ENCODE measurements at places on chromosomes 7 and 10.

DNA sequence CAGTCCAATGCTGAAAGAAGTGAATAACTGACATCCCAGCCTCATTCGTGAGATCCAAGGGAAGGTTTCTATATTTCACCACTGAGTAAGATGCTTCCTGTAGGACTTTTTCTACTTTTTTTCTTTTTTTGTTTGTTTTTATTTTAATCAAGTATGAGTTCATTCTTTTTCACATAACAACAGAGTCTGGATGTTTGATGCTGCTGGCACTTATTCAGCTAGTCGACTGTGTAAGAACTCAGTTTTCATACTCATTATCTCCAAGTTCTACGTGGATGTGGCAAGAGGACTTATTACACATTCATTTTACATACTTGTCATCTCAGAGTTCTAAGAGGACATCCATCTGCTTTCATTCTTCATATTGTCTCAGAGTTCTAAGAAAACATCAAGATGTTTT lies 86.9 kb downstream of the CPXM2 start:
- DNase-seq, result no peak

DNA sequence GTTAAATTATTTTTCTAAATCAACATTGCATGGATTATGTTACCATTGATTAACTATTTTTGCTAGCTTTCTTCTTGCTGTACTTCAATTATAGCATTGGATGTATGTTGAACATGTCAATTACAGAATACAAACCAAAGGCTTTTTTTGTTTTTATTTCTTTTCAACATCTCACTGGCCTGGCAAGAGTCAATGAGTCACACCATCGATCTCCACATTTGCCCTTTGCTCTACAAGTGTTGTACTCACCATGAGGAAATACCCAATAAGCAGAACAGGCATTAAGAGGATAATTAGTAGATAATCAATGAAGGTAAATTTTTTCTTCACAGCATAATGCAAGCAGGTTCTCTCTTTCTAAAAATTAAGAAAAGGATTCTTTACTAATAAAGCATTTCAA lies 23.3 kb downstream of the ANKRD22 start:
- no peak for DNase-seq

DNA sequence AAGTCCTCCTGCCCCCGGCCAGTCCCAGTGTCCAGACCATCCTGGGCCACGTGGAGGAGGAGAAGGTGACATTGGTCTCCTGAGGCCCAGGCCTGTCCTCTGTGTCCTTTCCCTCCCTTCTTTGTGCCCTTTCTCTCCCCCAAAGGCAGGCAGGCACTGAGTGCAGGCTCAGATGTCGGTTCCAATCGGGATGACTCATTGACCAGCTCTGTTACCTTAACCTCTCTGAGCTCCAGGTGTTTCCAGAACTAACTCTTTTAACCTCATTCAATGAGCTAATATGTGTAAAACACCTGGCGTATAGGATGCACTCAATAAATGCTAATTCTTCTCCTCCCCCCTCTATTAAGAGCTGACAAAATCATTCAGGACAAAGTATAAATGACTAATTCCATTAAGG lies 25.7 kb downstream of the MACROH2A2 start:
- no peak for DNase-seq

GRCh38 chr10:88960802-88961201 lies 8.2 kb upstream of the ACTA2 start:
- DNase-seq, result no peak

DNA sequence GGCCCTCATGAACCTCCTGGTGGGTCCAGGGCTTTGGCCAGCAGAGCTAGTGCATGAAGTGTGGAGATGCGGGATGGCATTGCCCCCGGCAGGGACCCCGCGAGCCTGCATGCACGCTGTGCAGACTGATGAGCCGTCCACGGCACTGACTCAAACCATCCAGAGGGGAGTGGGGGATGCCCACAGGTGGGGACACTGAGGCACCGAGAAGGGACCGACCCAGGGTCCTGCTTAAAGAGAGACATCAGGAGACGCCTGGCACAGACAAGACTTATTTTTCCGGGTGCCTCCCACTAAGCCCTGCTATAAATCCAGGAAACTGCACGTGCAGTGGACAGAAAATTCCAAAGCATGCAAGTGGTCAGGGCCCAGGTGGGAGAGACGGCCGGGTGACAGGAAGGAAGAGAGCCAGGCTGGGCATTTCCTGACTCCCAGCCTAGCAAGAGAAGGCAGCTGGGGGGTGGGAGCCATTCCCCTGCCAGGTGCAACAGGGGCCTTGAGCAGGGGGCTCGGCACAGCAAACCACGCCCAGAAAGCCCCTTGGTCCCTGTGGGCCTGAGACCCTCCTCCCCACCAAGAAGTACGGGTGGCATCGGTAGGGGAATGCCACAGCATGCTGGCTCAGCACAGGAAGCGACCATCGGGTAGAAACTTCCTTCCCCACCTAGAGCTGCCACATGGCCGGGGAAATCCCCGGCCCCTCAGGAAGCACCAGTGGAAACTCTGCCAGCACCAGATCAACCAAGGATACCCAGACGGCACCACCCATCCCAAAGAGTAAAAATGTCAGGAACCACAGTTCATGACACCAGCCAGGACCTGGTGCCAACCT lies 91.5 kb downstream of the FOXL3 start:
- DNase-seq, result no peak

DNA sequence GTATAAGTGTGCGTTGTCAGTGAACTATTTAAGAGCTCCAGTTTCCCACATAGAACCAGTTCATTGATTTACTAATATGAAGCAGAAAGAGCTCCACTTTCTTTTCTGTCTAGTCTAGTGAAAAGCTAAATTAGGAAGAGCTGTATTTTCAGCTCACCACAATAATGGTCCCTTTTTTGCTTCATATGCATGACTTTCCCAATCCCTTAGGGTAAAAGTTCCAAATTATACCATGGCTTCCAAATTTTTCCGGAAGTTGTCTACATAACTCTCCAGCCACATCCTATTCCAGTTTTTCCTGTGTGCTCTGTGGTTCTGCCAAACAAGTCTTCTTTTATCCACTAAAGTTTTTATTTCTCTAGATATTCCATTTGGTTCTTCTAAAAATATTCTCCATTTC lies 685.2 kb downstream of the REEP3 start:
- no peak for DNase-seq

DNA sequence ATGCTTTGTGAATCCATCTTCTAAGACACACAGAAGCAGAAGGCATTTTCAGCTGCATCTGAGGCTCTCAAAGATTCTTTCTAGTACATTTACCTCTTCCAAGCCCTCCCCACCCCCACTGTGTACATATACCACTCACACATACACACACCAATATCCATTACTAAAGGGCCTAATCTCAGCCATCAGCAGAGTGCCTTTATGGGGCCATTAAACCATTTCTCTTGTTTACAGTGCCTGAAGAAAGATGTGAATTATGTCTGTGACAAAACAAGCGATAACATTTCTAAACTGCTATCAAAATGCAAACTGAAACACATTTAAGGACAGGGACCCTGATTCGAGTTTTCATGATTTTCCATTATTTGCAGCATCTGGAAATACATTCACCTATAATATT lies 40.0 kb downstream of the ETV1 start:
- no peak for DNase-seq

GRCh38 chr10:8640878-8641277 lies 586.4 kb downstream of the GATA3 start:
- no peak for DNase-seq

- no peak for DNase-seq
Observed at GRCh38 chr7:87510411-87510875, 35.0 kb upstream of the ABCB4 start.

GRCh38 chr10:44854693-44855350 lies 56.3 kb upstream of the TMEM72 start:
- no peak for DNase-seq

DNA sequence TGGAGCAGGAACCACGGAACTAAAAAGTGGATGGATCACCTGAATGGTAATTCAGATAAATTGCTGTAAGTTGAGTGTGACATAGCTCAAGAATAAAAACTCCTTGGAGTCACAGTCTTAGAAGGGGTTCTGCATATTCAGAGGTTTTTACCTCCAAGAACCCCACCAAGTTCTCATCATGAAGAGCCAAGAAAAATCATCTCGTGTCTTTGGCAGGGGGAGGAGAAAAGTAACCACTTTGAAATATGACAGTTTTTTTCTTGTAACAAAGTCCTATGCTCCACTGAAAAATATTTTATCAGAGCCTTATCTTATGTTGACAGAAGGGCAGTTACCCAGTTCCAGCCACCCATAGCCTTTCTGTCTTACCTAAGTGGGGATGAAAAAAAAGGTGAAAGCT lies 38.2 kb upstream of the MBL2 start:
- no peak for DNase-seq

DNA sequence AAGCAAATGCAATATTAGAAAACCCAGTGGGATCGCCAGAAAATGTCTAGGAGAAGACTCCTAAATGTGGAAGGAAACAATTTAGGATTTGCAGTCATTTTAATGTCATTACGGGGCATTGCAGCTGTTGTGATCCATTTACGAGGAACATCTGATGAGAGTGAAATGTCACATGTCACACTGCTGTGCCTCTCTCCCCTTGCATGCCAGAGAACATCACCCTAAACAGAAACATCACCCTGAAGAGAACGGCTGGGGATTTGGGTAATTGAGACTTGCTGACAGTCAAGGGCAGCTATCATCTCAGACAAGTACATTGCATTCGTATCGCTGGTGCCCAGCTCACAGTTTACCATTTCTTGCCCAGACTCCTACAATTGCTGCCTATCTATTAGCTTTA lies 785.7 kb upstream of the POM121L12 start:
- no peak for DNase-seq

DNA sequence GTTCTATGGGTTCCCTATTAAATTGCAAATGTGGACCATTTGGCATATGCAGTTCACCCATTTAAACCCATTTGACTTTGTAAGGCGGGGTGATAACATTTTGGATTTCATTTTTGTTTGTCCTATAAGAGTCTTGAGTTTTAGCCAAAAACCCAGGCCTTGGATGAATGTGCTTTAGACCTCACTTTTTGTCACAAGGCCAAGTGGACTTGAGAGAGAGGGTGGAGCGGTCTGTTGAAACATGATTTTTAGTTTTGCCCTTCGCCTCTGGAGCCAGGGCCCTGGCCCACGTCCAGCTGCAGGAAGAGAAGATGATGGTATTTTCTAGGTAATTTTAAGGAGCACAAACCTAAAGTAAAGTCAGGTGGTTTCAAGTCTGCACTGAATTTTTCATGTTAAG lies 260.1 kb downstream of the SLC25A13 start:
- no peak for DNase-seq

DNA sequence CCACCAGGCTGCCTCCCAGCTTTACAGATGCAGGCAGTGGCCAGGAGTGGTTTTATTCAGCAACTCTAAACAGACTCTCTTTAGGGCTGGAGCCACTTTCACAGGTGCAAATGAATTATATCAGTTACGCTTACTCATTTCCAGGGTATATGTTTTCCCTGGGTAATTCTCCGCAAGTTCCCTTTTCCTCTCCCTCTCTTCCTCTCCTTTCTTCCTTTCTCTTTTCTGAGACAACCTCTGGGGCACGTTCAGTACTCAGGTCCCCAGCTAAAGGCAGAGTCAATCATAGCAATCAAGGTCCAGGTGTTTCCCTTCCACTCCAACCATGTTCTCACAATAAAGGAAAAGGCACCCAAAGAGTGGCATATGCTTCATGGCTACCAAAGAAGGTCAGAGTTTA lies 41.3 kb downstream of the PDLIM1 start:
- DNase-seq, result no peak

GRCh38 chr7:98202367-98203195 lies 8.7 kb upstream of the BHLHA15 start:
- peak; percentile 43 for DNase-seq

GRCh38 chr10:34890939-34891338 lies 75.8 kb upstream of the PARD3 start:
- no peak for DNase-seq

DNA sequence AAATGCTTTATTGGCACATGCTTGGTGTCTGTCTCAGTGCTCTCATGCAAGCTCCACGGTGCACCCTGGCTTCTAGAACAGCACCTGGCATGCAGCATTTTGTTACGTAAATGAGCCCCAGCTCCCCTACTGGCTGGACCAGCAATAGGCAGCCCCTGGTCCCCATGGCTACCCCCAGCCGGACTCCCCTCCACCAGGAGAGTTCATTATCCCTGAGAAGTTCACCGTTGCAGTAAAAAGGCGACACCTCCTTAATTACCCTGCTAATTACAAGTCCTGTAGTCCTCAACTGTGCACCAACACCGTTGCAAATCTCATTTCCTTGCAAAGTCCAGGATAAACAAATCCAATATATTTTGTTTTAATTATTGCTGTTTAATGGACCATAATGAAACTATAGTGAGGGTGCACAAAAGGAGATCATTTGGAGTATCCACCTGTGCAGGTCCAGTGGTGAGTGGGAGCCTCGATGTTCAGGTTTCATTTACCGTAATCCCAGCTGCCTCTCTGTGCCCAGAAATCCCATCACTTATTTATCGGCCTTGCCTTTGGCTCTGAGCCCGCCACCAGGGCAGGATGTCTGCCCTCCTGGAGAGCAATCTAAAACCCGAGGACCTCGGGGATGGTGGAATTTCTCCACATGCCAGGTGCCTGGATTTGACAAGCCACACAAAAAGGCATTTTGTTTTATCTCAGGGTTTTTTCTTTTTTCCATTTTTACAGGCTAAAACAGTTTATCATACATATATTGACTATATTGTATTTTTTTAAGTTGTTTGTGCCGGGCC lies 12.8 kb upstream of the DRGX start:
- no peak for DNase-seq

DNA sequence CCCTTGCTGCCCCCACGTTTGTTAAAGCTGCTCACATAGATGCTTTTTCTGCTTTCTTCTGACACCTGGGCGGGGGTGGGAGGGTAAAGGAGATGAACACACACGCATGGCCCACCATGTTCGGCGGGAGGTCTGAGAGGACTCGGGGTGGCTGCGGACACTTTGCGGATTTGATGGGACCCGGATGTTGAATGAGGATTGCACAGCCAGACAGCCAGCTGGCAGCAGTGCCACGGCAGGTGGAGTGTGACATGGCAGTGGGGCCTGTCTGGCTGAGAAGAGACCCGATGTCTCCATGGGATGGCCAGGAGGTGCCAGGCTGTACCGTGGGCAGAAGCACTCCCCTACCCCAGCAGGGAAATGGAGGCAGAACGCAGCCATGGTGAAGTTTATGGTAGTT lies 31.2 kb downstream of the PPP2R2D start:
- no peak for DNase-seq

- no peak for DNase-seq
Observed at GRCh38 chr7:121544726-121545125, 148.6 kb upstream of the FAM3C start.

DNA sequence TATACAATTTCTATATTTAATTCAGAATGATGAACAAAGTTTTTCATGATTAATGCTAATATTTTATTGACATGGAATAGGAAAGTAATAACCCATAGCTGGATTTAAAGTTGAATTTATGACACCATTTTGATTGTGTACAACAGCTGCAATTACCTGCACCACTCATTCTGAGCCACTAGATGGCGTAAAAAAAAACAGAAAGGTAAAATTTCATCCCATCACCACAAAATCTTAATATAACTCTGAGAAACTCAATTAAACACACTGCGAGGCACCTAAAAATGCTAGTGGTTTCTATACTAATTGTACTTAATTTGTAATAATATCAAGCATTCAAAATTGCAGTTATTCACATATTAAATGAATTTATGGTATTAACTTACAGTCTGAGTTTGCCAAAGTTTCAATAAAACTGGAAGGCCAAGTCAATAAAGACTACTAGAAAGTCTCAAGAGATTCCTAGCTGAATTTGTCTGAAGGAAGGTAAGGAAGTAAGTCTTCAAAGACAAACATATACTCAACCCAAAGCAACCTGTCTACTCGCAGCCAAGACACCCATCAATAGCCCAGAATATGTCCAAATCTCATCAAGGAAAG lies 182.5 kb downstream of the SKAP2 start:
- peak; percentile 20 for DNase-seq

Measured in effector memory CD8-positive, alpha-beta T cell (primary cell).